Putamen (tissue), 1 donor: ENCODE measurements at places on chromosomes 2 and 18.

DNA sequence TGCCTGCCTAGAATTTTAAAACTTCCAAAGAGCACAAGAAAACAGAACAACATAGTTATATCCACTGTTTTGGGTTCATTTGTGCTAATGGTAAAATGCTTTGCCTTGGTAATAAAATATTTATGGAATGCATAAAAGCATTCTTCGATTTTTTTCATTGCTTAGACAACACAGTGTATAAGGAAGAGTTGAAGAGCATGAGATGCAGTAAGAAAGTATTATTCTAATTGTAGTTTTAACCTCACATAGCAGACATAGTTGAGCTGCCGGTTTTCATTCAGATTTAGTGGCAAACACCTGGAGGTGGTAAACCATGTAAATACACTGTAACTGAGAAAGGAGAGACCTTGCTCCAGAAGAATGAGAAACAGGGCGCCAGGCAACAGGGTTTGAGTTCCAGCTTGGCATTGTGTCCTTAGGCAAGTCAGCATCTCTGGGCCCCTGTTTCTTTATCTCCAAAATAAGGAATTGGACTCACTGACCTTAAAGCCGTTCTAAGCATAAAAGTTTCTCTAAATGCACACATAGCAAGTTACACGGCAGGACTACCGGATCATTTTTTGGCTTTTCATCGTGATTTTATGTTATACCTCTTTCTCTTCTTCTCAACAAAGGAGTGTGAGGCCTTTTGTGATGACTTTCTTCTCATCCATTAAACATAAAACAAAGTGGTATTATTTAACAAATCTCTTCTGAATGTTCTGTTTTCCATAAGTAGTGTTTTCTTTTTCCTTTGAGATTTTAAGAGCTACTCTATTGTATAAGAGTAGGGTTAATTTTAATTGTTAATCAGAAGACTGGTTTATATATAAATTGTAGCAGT is 7.9 kb downstream of the UGP2 start:
- DNase-seq: peak; percentile 20

GRCh38 chr2:106853631-106854030 is 32.3 kb downstream of the ST6GAL2 start:
- DNase-seq: no peak

DNA sequence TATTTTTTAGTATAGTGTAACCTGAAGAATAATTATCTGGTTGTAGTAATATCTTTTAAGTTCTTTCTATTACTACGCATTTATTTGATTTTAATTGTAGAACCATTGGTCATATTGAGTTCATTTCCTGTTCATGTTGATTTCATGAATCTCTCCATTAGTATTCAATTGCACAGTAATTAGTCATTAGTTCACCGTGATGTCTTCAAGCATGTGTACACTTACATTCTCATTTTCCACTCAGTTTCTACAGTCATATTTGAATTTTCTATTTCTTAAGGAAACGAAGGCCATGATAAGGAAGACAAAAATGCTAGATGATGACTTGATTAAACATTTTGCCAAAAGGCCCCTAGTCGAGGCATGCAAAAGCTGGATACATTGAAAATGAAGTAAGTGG is 333.7 kb upstream of the FANCL start:
- DNase-seq: no peak

GRCh38 chr18:59560556-59560955 is 136.7 kb downstream of the CCBE1 start:
- DNase-seq: no peak

DNA sequence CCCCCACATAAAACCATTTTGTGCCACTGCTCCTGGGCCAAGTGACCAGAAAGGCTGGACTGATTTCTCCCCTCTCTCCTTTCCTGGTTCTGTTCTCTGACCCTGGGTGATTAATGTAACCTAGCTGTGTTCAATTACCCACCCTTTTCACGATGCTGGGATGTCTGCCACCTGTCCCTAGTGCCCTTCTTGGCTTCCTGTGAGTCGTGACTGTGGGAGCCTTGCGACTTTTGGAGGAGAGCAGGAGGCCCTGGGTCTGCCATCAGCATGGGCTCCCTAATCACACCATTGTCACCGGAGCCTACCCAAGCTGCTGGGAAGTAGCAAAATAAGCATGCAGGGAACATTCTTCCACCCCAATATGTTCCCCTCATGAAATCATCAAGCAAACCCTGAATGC is 38.3 kb downstream of the SRSF7 start:
- DNase-seq: no peak

DNA sequence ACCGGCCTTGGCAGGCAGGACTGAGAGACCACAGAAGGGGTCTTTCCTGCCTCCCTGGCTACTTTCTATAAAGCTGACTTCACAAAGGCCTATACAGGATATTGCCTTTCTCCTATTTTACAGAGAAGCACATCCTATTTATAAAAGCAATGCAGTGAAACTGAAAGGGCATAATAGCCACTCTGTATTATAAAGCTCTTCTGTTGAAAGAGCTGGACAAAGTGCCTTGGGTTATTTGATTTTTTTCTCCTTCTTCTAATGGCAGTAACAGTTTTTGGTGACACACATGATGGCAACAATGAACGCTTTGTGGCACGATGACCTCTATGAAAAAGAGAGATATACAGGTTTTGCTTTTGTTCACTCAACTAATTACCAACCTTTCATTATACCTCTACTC is 281.1 kb downstream of the ZNF516 start:
- no peak for DNase-seq

DNA sequence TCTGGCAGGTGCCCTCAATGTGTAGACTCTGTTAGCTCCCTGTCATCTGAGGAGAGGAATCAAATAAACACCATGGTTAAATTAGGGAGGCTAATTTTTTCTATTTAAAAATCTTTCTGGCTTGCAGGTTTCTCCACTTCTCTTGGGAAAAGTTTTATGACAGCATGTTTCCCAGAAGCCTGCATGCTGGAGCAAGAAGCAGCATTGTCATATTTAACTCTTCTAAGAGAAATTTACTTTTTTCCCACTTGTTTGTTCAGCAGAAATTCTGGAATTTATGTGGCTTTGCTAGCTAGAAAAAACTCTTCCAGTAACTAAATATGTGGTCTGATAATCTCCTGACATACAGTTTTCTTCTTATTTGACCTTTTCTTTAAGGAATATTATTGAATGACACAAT is 230.5 kb downstream of the PARD3B start:
- no peak for DNase-seq

DNA sequence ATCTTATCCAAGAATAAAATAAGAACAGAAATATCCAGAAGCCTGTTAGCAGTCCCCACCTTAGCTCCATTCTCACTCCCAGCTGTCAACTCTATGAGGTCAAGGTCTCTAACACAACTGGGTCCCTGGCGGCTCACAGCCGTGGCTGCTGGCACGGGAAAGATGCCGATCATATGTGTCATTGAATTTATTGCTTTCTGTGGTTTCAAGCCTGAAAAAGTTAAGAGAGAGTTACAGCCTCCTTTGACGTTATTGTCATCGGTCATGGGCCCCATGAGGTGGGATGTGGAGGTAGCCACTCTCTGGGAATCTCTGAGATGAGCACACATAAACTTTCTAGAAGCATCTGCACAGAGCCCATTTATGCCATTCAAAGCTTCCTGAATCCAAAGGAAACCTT is 28.7 kb upstream of the CABLES1 start:
- no peak for DNase-seq

DNA sequence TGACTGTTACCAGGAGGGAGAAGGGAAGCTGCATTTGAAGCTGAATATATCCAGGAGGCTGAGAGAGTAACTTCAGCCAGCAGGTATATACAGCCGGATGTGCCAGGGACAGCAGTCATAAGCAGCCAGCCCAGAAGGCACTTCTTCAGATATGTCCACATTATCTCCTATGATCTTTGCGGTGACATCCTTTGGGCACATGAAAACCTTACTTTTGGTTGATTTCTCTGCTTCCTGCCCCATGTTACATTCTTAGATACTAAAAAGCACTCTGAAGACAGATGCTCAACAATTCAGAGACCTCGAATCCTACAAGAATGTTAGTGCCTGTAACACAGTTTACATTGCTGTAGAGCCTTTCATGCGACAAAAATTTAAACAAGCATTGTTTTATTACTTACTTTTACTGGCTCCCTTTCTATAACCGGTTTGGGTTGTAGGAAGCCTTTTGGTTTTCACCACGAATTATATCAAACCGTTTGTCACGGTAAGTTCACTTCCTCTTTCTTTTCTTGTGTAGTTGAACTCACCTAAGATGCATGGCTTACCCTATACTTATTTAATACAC is 50.3 kb upstream of the TLK1 start:
- no peak for DNase-seq

DNA sequence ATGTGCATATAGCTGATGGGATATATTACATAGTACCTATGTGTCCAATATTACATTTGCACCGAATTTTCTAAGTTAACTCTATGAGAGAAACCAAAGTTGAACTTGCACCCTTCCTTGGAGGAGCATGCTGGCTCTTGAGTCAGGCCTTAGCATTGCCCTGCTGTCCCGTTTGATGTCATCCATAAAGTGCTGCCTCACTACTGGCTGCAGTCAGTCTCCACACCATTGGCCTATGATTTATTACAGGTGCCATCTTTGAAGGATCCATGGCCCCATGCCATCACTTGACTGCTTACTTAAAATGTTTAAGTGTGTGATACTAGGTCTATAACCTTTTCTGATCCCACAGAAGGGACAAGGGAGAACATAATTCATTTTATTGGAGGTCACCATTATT is 249.3 kb upstream of the RBBP8 start:
- no peak for DNase-seq

- no peak for DNase-seq
Observed at GRCh38 chr2:239132156-239132709, 268.6 kb downstream of the HDAC4 start.

- no peak for DNase-seq
Observed at GRCh38 chr2:71516253-71516888, 63.0 kb downstream of the DYSF start.

GRCh38 chr18:61820882-61821281 is 71.9 kb downstream of the RNF152 start:
- DNase-seq: no peak

- DNase-seq: no peak
Observed at GRCh38 chr2:120547662-120548061, 188.0 kb upstream of the GLI2 start.

- no peak for DNase-seq
Observed at GRCh38 chr2:65491381-65491905, 59.0 kb upstream of the SPRED2 start.

- no peak for DNase-seq
Observed at GRCh38 chr18:32321826-32322225, 132.0 kb downstream of the MEP1B start.

DNA sequence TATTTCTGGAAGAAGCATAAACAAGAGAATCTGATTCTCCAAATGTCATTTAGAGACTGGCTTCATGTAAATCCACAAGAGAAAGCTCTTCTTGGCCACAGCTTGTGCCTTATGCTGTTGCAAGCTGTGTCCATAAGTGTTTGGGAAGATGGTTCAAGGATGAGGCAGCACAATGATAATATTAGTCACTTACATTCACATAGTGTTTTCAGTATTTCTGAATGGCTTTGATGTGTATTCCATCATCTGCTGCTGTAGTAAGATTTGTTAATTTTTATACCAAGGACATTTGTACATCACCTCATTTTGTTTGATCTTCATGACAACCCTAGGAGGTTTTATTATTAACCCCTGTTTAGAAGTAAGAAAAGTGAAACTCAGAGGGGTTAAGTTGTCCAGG is 29.9 kb downstream of the CREG2 start:
- DNase-seq: no peak

DNA sequence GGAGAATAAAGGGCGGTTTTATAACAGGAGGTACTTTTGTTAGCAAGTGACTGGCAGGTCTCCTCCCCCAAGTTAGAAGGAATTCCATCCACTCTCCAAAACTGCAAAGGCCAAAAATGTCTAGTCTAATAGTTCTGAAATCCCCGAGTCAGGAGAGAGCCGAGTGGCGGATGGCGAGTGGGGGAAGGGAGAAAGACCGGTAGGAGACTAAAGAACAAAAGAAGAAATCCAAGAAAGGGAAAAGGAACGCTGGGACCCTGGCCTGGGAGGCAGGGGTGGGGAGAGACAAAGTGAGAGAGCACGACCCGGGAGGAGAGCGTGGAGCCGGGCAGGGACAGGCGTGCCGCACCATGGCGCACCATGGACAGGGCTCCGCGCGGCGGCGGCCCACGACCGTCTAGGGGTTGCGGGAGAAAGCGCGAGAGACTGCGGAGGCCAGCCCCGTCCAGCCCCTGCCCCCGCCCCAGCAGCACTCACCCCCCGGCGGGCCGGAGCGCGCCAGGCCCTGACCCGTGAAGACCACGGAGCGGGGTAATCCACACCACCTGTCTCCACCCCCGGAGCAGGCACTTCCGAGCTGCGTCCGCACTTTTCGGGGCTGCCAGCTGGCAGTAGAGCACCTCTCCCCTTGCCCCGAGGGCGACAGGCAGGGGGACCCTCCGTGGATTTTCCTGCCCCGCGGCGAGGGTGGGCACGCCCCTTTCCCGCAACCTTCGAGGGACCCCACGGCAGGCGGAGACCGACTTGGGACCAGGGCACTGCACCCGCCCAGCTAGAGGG is 1.6 kb downstream of the CDH2 start:
- DNase-seq: peak; percentile 45

DNA sequence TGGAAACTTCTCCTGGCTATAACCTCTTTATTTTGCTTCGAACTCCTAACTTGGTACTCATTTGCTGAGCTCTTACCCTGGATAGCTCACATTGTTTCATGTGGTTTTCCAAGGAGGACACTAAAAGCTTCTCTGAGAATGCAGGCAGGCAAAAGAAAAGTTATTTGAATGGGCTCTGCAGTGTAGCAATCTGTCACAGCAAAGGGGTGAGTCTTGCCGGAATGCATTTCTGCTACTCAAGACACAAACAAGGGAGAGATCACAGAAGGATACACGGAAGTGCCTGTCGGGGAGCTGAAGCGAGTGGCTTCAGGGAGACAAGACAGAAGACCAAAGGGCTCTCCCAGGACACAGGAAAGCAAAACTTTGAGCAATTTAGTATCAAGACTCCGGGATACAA is 265.4 kb downstream of the SS18 start:
- DNase-seq: no peak
